Cardiac fibroblast (primary cell): ENCODE measurements at places on chromosomes 7 and 10.

- DNase-seq: no peak
These were observed 18.9 kb downstream of the BAG3 start for GRCh38 chr10:119669975-119670640.

DNA sequence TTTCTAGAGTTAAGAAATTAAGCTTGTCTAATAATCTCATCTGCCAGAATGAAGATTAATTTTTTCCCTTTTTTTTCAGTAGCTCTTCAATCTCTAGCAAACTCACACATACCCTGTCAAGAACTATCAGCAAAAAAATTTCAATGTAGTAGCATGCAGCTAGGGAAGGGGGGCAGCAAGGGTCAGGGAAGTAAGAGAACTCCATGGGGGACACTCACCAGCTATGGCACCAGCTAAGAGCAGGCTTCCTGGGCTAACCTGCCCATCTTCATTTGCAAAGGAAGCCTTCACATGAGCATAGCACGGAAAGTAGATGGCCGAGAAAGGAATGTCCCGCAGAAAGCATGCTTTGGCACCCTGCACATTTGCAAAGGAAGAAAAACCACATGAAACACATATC is 190.4 kb downstream of the SLC25A13 start:
- no peak for DNase-seq

DNA sequence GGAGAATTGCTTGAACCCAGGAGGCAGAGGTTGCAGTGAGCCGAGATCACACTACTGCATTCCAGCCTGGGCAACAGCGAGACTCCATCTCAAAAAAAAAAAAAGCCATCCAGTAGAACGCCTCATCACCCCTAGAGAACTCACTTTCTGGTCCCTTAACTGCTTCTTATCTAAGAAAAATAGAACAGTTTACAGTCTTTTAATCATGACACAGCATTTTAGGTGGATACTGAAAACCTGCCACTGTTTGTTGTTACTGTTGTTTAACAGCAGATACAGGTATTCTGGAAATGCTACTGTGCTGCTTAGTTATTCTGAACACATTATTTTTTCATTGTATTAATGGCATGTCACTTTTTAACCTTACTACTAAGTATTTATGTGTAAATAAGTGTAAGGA is 624.3 kb upstream of the GHITM start:
- DNase-seq: no peak

DNA sequence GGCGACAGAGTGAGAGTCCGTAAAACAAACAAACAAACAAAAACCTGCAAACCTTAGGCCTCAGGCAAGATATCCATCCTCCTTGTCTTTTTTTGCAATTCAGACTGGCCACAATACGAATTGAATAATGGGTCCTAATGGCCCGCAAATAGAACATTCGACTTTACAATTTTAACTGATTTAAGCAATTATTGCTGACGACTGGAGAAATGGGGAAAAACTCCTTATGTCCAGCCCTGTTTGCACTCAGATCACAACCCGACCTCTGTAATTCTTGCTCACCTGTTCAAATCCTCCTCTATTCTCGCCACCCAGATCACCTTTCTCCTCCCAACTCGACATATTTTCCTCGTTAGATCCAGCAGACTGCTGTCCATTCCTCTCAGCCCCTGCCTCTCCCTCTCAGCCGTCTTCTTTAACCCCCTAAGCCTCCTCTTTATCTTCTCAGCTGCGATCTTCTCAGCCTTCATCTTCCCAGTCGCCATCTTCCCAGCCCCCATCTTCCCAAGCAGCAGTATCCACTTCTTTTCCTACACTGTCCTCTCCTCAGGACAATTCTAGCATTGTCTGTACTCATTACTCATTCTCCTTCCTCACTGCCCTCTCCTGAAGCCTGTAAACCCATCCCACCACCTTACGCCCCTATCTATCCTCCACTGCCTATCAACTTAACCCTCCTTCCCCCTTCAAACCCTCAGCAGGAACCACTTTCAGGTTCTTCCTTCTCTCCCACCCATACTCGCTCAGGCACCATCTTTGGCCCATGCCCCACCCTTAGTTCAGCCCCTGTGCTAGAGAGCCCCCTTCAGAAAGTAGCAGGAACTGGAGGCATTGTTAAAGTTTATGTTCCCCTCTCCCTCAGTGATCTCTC is 61.8 kb downstream of the LRRC17 start:
- no peak for DNase-seq

- DNase-seq: peak; percentile 27
These were observed 50.1 kb downstream of the IPMK start for GRCh38 chr10:58217612-58218011.

- peak; percentile 62 for DNase-seq
These were observed 117.2 kb upstream of the KLF6 start for GRCh38 chr10:3902054-3902808.

DNA sequence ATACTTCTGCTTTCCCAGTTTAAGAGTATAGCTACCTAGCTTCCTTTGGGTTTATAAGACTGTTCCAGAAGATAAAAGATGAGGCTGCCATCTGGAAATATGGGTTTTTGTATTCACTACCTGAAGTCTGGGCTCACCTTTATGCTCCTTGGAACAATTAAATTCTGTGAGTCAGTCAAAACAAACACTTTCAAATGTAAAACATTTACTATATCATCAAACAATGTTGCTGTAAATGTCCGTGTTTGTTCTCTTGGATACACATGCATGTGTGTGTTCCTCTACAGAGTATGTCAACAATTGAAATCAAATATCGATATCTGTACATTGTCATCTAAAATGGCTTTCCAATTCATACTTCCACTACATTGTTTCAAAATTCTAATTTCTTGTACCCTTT is 525.6 kb downstream of the MDFIC start:
- DNase-seq: no peak

DNA sequence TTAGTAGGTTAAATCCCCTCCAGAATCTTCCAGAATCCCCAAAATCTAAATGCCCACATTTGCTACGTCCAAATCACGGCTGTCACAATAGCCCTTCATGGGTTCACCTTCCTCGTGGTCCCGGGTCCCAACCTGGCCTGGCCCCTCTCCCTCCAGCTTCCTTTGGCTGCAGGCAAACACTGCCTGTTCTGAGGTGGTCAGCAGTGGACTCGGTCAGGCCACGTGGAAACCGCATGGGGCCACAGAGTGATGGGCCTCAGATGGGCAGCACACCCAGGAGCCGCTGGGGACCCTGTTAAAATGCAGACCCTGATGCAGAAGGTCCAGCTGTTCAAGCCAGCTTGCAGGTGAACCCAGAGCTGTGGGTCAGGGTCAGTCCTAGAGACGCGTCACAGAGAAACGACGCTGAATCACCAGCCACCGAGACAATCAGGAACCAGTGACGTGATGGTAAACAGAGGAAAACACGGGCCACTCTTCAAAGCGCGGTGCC is 588.6 kb downstream of the DNAJB6 start:
- no peak for DNase-seq

DNA sequence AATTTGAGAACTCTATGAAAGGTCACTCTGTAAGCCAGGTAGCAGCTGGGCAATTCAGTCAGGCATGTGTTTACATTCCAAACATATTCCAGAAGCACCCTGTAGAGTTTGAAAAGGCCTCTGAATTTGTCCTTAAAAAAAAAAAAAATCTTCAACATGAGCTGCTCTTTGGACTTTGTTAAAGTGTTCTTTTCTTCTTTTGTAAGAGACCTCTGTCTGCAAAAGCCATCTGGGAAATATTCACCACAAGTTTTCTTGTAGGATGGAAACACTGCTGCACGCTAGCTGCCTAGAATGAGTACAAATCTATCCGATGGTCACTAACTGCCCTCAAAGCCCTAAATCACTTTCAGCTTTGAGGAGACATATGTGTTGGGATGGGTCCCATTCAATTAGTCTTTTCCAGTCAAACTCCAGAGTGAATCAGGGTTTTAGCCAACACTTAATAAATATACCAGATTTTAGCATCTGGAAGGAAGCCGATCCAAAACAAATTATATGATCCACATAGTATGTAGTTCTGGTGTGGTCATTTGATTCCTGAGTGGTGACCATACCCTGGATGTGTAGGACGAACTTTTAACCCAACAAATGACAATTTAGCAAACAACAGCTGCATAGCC is 85.9 kb downstream of the CD36 start:
- DNase-seq: no peak

GRCh38 chr7:40033826-40034225 is 83.8 kb downstream of the CDK13 start:
- DNase-seq: no peak

DNA sequence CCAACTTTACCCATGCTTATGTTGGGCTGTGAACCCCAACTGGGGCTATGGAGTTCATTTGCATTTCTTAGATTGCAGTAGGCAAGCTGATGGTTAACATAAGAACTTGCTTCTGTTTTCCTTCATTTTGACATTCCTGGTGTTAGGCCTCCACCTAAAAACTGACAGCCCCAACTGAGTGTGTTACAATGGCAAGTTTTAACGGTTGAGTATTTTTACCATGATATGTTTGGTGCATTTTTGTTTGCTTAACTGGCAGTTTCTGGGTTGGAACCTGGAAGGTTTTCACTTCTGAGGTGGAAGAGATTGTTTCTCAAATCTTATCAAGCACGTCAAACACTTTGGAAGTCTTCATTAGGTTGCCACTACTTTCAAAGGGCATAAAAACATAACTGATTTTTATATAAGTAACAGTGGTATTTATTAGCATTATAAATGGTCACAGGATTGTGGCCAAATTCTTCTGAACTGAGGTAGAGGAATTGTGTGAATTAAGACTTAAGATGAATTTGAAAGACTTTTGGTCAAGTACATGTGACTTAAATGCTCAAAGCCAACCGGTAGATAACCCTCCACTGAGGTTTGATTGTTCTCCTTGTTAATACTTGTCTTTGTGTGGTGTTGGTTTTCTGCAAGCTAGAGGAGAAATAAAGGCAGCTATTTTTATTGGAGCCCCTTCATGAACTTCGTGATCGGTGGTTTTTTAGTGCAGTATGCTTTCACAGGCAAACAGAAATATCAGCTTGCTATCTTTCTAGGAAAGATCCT is 2.8 kb downstream of the BMI1 start:
- no peak for DNase-seq

- DNase-seq: peak; percentile 71
These were observed 33.9 kb downstream of the CACUL1 start for GRCh38 chr10:118720685-118721538.

- no peak for DNase-seq
These were observed 207.9 kb downstream of the TNS3 start for GRCh38 chr7:47373871-47374451.

DNA sequence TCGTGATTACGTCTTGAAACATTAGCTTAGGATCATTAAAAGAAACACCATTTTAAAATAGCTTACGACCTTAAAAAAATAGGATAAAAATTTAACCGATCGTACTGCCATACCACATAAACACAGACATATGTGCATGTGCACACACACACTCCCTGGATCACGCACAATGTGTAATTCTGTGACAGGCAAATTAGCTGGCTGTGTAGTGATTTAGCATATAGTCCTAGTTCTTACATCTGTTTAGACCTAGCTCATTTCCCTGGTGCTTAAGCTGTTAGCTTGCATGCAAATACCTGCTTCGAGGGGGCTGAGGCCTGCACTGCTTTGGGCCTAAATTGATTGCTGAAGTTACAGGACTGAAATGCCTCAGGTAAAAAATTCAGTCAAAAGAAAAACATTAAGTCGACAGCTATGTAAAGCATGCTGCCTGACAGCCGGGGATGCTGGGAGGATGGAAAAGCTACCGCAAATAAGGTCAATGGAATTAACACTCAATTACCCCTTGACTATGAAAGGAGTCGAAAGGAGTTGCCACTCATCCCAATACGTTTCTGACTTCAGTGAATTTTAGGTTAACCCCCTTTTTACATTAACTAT is 267.1 kb upstream of the FZD8 start:
- no peak for DNase-seq

DNA sequence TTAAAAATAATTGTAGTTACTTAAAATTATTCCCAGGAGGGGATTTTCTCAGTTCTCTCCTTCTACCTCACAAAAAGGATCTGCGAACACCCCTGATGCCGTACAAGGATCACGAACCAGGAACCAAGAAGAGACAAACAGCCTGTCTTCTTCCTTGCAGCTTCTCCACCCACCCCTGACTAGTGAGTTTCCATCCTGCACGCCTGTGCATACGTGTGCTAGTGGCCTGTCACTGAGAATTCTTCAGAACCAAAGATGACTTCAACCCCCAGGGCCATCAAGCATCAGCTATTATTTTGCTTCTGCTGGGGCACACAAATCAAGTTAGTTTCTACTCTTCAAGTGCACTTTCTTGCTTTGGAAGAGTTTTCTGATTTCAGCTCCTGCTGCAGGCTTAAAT is 175.5 kb upstream of the KLF6 start:
- no peak for DNase-seq

- no peak for DNase-seq
These were observed 180.7 kb downstream of the IMMP2L start for GRCh38 chr7:111381590-111381989.

- DNase-seq: no peak
These were observed 1.3 kb upstream of the FOXL3 start for GRCh38 chr7:288671-289101.

GRCh38 chr7:82105463-82105862 is 335.6 kb upstream of the HGF start:
- peak; percentile 60 for DNase-seq

GRCh38 chr10:18737841-18738240 is 78.6 kb downstream of the ARL5B start:
- peak; percentile 61 for DNase-seq

DNA sequence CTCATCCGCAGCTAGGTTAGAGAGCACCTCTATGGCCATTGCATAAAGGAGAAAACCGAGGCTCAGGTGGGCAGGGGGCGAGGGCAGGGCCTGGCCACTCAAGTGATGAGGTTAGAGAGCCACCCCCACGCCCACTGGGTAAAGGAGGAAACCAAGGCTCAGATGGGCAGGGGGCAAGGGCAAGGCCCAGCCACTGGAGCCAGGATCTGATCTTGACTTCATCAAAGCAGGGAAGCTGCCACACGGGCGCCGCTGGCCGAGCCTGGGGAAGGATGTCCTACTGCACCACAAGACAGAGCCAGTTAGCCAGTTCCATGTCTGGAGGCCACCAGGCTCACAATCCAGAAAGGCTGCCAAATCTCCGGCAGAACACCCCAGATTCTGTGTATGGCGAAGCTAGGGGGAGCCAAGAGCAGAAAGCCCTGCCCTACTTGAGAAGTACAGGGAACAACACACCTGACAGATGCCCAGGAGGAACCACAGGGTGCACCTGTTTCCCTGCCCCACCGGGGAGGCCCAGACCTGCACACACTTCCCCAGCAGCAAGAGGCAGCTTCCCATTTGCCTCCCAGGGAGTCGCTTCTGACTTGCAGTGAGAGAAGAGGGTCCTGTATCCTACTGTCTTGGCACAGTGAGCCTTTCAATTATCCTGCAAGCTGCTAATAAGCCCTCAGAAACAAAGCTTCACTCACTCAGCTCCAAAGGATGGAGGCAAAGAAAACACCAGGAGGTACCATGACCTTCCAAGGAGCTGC is 101.9 kb downstream of the TNS3 start:
- no peak for DNase-seq
